ENCODE measurements at places on chromosomes 6 and 20.

- no peak for DNase-seq
These were observed 14.4 kb upstream of the SLC22A23 start for GRCh38 chr6:3471286-3471685.

- DNase-seq, result no peak
These were observed 33.4 kb downstream of the CITED2 start for GRCh38 chr6:139341060-139341459.

DNA sequence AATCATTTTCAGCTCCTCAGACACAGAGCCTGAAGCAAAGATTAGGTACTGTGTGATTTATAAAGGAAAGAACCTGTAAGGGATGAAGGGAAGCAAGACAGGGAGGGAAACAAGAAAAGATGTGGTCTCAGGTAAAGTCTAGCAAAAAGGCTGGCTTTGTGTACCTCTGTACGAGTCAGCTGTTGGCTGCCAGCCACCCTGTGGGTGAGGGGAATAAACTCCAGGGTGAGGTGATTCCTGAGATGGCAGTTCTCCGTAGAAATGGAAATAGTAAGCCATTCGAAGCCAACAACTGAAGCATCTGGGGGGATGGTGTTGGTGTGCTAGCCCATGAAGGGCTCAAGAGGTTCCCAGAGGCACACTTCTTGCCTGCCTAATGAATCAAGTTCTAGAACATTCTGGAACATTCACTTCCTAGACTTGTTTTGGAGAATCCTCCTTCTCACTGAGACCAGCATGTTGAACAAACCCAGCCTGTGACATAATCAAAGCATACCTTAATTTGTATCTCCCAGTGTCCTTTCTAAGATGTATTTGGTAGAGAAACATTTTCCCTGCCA lies 10.6 kb upstream of the TTPAL start:
- no peak for DNase-seq

DNA sequence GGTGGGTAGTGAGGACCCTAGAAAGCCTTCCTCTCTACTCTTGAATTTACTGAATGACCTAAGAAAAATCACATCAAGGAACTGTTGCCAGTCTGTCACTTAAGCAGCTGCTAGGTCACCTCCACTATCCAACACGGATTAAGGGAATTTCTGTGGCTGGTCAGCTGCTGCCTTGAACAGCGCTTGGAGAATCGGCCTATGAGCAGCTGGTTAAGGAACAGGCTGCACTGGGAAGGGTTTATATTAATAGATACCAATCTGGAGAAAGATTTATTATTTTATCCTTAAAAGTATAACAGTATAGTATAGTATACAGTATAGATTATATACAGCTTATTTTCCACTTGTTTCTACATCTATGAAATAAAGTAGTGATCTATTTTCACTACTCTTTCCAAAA lies 6.5 kb downstream of the PTPRK start:
- DNase-seq, result no peak

DNA sequence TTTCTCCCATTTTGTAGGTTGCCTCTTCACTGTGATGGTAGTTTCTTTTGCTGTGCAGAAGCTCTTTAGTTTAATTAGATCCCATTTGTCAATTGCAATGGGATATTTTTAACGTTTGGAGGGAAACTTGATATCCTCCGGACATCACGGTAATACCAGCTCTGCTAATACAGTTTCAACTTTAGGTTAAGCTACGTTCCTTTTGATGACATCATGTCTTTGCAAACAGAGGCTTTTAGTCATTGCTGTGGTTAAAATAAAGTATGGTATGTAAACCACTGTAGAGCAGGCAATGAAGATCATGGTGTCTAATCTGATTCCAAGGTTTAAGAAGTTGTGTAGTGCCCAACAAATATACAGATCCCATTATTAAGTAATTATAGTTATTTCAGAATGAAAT lies 168.0 kb upstream of the CHD6 start:
- no peak for DNase-seq

GRCh38 chr6:115467726-115468125 lies 593.0 kb downstream of the FRK start:
- DNase-seq, result no peak

DNA sequence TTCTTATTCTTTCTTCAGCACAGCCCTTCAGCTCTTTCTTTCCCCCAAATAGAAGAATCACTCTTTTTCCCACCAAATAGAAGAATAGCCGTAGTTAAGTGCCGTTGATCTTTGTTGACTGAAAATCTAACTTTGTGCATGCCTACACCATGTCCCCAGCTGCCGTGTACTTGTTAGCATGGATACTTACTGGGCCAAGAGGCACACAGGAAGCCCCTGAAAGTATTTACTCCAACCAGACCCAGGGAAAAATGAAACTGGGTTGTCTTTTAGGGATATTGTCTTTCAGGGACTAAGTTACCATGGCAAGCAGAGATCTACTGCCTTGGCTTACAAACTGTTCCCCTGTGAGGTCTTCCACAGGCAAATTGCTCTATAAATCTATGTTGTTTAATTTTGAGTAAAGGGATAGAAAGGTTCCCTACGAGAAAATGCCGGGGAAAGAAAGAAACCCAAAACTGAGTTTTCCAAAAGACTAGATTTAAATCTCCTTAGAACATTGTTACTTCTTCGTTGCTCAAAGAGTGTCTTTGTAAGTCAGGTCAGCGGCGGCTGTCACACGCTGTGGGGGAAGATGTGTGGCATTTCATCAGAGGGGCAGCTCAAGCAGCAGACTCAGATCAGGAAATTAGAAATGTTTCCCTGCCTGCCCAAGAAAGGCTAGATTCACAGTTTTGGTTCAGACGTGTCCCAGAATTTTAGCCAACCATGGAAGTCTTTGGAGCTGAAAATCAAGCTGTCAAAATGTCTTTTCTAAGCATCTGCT lies 188.2 kb upstream of the PRND start:
- DNase-seq, result no peak

DNA sequence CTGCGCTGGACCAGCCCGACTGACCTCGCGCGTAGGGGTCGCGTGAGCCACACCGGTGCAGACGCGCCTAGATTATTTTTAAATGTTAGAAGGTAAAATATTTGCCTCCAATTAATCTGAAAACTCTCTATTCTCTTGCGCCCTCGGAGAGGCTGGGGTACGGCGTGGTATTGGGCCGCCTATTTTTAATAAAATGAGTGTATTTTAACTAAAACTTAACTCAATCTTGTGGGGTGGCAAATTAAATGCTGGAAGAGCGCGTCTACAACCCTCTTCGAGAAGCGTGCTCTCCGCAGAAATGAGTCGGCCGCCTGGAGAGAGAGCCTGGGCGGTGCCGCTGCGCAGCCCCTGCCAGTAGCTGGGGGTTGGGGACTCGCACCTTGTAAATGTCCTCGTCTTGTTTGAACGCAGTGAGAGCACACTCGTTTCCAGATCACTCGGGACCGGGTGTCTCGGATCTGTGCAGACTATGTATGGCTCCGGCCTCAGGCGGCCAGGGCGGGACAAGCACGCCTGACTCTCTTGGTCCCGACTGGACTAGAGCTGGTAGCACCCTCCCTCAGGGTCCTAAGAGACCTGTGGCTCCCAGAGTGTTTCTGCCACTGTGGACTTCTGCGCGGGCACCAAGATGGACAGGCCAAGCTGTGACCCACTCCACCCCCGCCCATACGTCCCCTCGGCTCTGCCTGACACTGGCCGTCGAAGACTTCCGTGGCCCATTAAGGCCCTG lies 2.0 kb upstream of the MAFB start:
- no peak for DNase-seq

GRCh38 chr6:87674290-87674689 lies 27.7 kb downstream of the AKIRIN2 start:
- no peak for DNase-seq

DNA sequence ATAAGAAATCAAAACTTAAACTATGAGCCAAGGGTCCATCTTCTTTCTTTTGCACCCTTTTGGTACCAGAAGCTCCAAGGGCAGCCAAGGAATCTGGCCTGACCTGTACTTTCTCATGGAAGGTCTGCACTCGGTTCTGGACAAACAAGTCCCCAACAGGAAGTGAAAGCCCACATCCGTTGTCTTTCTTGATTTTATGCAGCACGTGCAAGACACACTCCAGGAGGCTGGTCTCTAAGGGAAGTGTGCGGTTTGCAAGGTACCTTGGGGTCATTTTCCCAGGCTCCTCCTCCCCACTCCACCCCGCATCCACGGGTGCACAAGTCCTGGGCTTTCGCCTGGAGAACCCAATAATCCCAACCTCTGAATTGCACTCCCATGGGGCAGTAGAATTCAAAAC lies 101.9 kb downstream of the NFATC2 start:
- no peak for DNase-seq

GRCh38 chr20:43238833-43239232 lies 49.1 kb upstream of the PTPRT start:
- DNase-seq, result no peak

DNA sequence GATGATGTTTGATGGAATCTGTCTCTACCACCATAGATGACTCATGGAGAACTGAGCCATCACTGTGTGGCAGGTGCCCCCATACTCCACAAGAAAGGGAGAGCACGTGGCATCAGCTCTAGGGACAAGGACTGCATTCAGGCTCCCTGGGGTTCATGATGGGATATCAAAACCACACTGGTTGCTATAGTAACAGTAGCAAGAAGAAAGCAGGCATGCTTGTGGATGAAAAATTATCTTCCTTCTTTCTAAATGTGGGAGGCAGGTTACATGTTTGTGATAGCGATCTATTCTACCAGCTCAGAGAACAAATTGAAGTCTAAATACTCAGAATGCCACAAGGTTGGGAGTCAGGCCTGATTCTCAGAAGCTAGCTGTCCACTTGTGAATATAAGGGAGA lies 224.2 kb downstream of the ARHGAP18 start:
- DNase-seq, result no peak

GRCh38 chr6:148392671-148393070 lies 50.0 kb downstream of the SASH1 start:
- DNase-seq, result no peak

DNA sequence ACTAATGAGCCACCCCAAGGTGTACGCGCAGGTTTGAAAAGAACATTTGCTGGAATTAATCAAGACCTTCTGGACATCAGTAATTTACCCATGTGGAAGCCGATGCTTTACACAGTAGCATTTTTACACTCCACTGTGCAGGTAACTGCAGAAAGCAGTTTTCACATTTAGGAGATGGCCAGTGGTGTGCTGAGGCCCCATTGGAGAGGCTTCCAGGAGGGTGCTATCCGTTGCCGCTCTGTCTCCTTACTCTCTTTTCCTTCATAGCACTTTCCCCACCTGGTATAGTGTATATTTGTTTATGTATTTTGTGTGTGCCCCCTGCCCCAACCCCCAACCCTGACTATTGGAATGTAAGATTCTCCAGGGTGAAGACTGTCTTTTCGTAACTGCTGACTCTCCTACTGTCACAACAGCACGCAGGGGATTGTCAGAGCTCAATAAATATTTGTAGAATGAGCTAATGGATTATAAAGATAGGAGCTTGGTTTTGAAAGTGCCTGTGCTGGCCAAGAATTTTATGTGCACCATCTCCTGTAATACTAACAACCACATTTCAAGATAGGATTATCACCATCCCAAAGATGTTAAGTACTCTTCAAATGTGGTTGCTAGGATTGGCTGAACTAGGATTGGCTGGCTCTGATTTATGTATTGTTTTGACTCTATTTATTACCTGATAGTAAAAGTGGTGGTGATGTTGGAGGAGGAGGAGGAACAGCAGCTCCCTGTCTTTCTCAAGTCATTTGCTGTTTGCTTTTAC lies 74.0 kb upstream of the GLP1R start:
- DNase-seq, result no peak

DNA sequence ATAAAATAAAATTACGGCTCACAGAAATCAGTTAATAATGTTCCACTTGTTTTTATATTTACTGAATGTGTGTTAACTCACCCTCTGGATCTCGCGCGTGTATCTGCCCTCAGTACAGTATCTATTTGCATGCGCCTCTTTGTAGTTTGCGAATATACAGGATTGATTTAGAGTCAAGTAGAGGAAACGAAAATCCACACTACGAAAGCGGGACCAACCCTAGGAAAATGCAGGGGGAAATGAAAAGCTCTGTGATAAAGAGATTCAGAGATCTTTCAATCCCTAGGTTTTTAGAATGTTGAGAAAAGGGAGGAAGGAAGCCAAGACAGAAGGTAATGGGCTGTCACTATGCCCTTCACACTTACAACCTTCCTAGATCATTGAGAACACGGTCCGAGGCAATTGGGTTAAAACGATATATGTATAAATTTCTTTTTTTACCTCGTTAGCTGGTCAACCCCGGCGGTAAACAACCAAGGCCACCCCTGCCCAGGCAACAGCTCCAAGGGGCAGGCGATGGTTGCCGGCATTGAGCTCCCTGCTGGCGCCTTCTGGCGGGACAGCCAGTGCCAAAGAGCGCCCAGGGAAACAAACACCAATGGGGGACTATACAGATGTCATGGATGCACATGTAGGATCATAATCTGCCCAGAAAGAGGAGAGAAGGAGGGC lies 792 bp upstream of the FUT9 start:
- no peak for DNase-seq

- no peak for DNase-seq
These were observed 148.2 kb downstream of the PREX1 start for GRCh38 chr20:48679599-48679998.

GRCh38 chr6:94323853-94324252 lies 904.5 kb upstream of the EPHA7 start:
- DNase-seq, result no peak

DNA sequence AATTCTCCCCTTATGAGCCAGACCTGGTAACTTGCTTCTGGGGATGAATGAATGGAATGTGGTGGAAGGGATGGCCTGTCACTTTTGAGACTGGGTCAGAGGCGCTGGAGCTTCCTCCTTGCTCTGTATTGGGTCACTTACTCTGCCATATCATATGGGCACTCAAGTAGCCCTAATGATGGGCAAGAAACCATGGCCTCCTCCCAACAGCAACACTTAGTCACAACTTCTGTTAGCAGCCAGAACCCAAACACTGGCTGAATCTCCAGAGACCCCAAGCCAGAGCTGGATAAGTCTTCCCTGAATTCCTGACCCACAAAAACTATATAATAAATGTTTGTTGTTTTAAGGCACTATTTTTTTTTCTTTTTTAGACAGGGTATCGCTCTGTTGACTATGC lies 5.5 kb downstream of the E2F1 start:
- no peak for DNase-seq

DNA sequence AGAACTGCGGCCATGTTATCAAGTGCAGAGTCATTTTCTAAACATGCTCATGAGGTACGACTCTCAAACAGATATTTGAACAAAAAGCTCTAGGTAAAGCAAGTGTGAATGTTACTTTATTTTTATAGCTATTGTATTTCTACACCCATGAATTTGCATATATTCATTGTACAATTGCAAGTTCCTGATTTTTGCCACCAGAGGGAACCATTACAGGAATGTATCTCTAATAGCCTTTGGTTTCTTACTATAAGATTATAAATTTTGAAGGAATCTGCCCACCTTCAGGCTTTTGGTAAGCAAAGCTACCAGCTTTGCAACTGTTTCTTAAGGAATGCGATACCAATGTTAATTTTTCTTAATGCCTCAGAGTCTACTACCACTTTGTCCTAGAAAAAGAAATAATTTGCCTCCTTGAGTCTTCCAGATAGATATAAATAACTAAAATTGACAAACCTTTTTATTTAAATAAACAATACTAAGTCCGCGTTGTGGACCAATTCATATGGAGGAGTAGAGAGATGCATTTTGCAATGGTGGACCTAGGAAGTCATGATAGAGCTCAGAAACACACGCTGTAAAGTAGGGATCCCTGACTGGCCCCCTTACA lies 125.4 kb upstream of the SAMD5 start:
- DNase-seq, result no peak

- no peak for DNase-seq
These were observed 26.6 kb downstream of the RIN2 start for GRCh38 chr20:19784511-19785172.

Data from tibial artery (tissue), 4 donors.